ENCODE measurements at places on chromosomes 1 and 21. TPM values are rescaled to one million over a fixed set of nuclear protein-coding genes. Genes with fewer than 3 reads are reported as not detected.

The MCOLN3 gene
- total RNA-seq = 0.75 TPM

DNA sequence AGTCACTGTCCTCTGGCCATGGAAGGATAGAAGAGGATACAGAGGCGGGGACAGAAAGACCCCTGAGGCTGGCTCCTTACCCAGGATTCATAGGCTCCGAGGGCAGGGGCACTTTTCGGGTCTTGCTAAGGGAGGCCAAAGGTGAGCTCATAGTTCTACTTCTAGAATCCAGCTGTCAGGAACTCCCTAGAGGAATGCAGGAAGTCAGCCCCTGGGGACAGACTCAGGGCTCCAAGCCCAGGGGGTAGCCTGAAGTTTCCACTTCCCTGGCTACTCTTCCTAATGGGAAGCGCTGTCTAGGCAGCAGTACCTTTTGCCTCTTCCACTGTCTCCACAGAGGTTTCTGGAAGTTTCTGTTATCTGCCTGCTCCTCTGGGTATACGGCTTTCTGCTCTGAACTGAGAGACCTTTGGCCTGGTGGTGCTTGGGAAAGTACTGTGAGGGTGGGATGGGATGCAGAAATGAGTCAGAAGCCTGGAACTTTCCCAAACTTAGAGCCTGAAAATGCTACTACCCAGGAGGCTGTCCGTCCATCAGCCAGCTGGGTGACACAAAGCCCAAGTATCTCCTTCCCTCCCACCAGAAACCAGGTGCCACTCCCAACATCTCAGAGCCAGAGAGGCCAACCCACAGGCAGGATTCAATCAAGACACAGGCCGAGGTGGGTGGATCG lies 3.6 kb downstream of the UBXN11 start:
- H3K36me3 ChIP-seq = no peaks in the 10 kb centered on the region

GRCh38 chr1:169764919-169765318 lies 29.8 kb downstream of the METTL18 start:
- H3K27ac ChIP-seq = no peak overlapping the region
- H3K4me3 ChIP-seq = no peak overlapping the region
- no peak for DNase-seq
- H3K27me3 ChIP-seq = peaks cover 7% of the 10 kb centered on the region
- no peaks in the 10 kb centered on the region for H3K4me1 ChIP-seq

The PRDM15 gene
- total RNA-seq = 5.8 TPM

DNA sequence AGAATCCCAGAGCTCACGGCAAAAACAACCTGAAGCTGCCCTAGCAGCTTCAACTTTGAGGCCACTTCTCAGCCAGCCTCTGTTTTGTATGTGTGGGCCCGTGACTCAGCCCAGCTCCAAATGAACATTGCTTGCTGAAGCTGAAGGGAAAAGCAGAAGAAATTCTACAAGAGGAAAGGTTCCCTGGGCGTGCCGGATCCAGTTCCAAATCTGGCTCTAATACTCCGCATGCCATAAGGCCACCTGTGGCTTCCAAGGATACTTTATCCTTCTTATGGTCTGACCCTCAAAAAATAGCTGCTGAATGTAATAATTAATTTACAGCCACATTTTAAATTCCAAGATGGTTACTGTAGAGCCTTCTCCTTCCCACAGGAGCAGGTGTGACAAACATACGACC lies 24.3 kb downstream of the TSPAN2 start:
- no peak overlapping the region for H3K4me3 ChIP-seq
- H3K27me3 ChIP-seq = no peaks in the 10 kb centered on the region
- H3K27ac ChIP-seq = peak overlapping the region; percentile 24
- peak; percentile 59 for DNase-seq

GRCh38 chr1:31189696-31190674 lies 49.7 kb downstream of the NKAIN1 start:
- H3K4me3 ChIP-seq = no peak overlapping the region
- no peak overlapping the region for H3K27ac ChIP-seq
- no peaks in the 10 kb centered on the region for H3K4me1 ChIP-seq
- DNase-seq = no peak

The LRRC71 gene
- total RNA-seq = not detected

GRCh38 chr1:28885977-28886730 lies 28.2 kb upstream of the EPB41 start:
- peaks cover 17% of the 10 kb centered on the region for H3K4me1 ChIP-seq
- no peak for DNase-seq
- no peak overlapping the region for H3K27ac ChIP-seq
- H3K36me3 ChIP-seq = no peaks in the 10 kb centered on the region

The FMN2 gene
- 2.4 TPM for total RNA-seq

The SPRR2B gene
- not detected for total RNA-seq

The AMY2B gene
- total RNA-seq = 1.7 TPM

The PI4KB gene
- 67.8 TPM for total RNA-seq

GRCh38 chr1:15120251-15120945 lies 33.1 kb upstream of the TMEM51 start:
- no peaks in the 10 kb centered on the region for H3K36me3 ChIP-seq
- no peak overlapping the region for H3K27ac ChIP-seq
- DNase-seq = no peak

DNA sequence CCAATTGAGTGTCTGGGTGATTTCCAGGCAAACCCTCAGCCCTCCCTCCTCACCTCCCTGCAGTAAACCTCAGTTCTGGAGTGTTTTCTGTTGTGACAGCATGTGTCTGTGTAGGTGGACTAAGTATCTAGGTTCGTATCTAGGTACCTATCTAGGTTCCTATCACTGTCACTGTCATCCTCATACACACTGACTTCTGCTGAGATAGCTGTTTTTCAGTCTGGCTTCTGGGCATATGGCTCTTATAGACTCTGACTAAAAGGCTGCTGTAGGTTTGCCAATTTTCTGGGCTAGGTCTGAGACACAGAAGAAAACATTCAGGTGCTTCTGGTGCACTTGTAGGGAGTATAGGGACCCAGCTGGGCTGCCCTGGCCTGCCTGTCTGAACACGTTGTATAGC lies 8.1 kb upstream of the TRIM67 start:
- peaks cover 3% of the 10 kb centered on the region for H3K27me3 ChIP-seq
- no peaks in the 10 kb centered on the region for H3K36me3 ChIP-seq
- DNase-seq = no peak
- H3K4me3 ChIP-seq = no peak overlapping the region
- no peak overlapping the region for H3K27ac ChIP-seq
- H3K4me1 ChIP-seq = no peaks in the 10 kb centered on the region

GRCh38 chr21:42301371-42302075 lies 13.7 kb downstream of the TFF3 start:
- no peaks in the 10 kb centered on the region for H3K4me1 ChIP-seq
- H3K36me3 ChIP-seq = no peaks in the 10 kb centered on the region
- peaks cover 8% of the 10 kb centered on the region for H3K27me3 ChIP-seq
- H3K4me3 ChIP-seq = no peak overlapping the region
- no peak overlapping the region for H3K27ac ChIP-seq
- no peak for DNase-seq

- no peak overlapping the region for H3K4me3 ChIP-seq
- peaks cover 33% of the 10 kb centered on the region for H3K4me1 ChIP-seq
- H3K36me3 ChIP-seq = no peaks in the 10 kb centered on the region
- no peak for DNase-seq
These were observed 35.9 kb upstream of the RNF19B start for GRCh38 chr1:33000427-33001026.

The TNFSF4 gene
- 3.3 TPM for total RNA-seq

GRCh38 chr1:210239349-210240111 lies 6.9 kb downstream of the SERTAD4 start:
- DNase-seq = peak; percentile 98
- H3K27me3 ChIP-seq = no peaks in the 10 kb centered on the region
- no peak overlapping the region for H3K4me3 ChIP-seq
- peak overlapping the region; percentile 71 for H3K27ac ChIP-seq

DNA sequence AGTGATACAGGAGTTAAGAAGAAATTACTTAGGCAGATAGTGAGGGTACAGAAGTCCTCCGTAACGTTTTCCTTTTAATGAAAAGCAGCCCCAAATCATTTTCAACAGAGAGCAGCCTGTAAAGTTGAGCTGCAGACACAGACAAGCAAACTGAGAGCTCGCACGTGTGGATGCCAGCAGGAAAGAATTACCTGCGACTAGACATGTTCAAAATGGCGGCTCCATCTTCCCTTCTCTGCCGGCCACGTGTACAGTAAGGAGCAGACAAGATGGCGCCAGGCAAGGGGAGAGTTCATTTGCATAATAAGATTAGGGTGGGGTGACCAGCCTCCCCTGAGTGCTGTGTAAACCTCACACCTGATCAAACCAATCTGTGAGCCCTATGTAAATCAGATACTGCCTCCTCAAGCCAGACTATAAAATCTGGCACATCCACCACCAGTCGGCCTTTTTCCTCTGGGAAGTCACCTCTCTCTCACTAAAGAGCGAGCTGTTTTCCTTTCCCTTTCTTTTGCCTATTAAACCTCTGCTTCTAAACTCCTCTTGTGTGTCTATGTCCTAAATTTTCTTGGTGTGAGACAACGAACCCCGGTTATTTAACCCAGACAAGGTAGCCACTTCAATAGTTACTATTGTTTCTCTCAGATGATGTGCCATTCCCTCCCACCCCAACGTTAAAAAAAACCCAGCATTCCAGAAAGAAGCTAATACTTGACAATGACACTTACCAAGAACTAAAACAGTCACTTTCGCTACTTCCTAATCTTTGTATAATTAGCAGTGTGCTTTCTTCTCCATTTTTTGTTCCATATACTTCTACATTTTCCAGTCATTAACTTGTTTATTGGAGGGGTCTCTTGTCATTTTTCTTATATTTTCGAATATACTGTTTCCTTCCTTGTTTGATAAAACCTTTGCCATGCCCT lies 27.4 kb downstream of the DUSP10 start:
- no peak for DNase-seq
- no peaks in the 10 kb centered on the region for H3K36me3 ChIP-seq
- peaks cover 36% of the 10 kb centered on the region for H3K4me1 ChIP-seq
- no peak overlapping the region for H3K27ac ChIP-seq
- no peaks in the 10 kb centered on the region for H3K27me3 ChIP-seq

DNA sequence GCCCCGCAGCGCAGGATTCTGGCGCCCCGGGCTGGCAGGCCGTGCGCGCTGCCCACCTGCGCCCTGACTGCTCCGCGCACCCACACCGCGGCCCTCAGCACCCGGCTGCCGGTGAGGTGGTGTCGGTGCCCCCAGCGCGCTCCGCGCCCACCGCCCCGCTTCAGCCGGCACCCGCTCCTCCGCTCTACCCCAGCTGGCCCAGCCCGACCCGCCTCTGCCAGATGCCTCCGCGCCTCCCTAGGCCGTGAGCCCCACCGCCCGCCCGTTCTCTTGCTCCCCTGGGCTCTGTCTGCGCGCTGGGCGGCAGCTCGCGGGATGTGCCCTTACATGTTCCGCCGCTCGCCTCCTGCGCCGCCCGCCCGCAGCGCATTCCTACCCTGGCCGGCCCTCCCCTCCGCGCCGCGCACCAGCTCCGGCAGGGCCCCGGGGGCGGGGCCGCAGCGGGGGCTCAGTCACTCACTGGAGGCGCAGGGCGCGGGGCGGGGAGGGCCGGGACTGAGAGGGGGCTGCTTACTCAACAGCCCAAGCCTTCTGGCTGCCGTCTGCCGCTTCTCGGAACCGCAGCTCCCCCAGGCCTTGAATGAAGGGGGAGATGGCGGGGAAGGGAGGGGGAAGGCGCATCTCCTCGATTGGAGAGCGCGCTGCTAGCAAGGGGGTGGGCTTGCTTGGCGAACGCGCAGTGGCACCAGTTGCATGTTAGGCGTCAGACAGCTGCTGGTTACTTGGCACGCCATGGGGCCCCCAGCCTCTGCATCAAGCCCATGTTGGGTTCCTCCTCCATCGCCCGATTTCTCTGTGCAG lies at the start of gene PHLDA3:
Gene PHLDA3 (minus strand): TSS at position 345 of the 801 bp plus-strand sequence. CDS start 402 bp downstream, outside the sequence.
- peak; percentile 89 for DNase-seq
- peak within 1 kb of the TSS; percentile 89 for H3K27ac ChIP-seq
- H3K27me3 ChIP-seq = no peaks in the 10 kb centered on the region
- H3K4me1 ChIP-seq = peaks cover 25% of the 10 kb centered on the region

DNA sequence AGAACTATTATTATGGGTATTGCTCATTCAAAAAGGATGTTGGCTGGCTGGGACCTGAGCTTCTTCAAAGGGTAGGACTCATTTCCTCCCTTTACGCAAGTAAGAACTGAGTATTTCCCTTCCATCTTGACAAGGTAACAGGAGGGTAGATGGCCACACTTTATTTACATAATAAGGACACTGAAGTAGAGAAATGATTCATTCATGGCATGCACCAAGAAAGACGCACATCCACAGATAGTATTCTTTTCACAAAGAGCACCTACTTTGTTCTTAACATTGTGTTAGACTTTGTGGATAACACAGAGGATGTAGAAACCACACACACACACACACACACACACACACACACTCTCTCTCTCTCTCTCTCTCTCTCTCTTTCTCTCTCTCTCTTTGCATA lies 82.9 kb downstream of the FAM78B start:
- no peak overlapping the region for H3K27ac ChIP-seq
- no peaks in the 10 kb centered on the region for H3K27me3 ChIP-seq
- no peaks in the 10 kb centered on the region for H3K4me1 ChIP-seq
- DNase-seq = peak; percentile 8
- no peaks in the 10 kb centered on the region for H3K36me3 ChIP-seq

- H3K4me1 ChIP-seq = peaks cover 5% of the 10 kb centered on the region
- H3K27me3 ChIP-seq = peaks cover 8% of the 10 kb centered on the region
- no peak overlapping the region for H3K4me3 ChIP-seq
- no peaks in the 10 kb centered on the region for H3K36me3 ChIP-seq
These were observed 77.1 kb downstream of the CD247 start for GRCh38 chr1:167441222-167441621.

- H3K4me1 ChIP-seq = no peaks in the 10 kb centered on the region
- H3K27ac ChIP-seq = no peak overlapping the region
- no peak overlapping the region for H3K4me3 ChIP-seq
- H3K27me3 ChIP-seq = no peaks in the 10 kb centered on the region
- DNase-seq = no peak
These were observed 52.8 kb downstream of the ARID4B start for GRCh38 chr1:235275223-235275622.

The CACHD1 gene
- total RNA-seq = 28.3 TPM

DNA sequence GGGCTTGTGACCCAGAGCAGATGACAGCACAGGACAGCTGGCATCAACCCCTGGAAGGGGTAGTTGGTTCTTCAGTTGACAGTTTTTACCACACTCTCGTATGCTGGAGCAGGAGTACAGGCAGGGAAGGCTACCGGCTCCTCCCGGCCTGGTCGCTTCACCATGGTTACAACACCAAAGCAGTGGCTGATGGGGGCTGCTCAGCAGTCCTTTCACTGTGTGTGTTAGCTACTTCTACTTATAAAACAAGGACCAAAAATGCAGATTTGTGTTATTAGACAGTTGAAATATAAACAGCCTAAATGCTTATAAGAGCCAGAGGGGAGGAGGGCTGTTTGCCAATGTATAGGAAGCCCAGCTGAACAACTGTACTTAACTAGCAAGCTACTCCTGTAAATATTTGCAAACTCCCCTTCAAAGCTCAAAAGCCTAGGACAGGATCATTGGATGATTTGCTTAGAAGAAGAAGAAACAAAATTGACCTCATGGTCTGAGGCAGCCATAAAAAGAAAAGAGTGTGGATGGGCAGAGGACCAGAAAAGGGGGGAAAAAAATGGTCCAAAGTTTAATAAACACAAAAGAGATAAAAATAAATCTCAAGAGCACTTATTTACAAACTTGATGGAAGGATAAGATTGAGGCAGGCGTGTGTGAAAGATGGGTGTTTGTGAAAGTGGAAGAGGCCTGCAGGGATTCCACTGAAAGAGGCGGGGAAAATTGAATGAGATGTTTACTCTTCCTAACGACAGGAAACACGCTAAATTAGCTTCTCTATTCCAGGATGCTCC lies 57.1 kb downstream of the TGFB2 start:
- DNase-seq = peak; percentile 20
- peaks cover 14% of the 10 kb centered on the region for H3K4me1 ChIP-seq
- peaks cover 20% of the 10 kb centered on the region for H3K36me3 ChIP-seq
- no peak overlapping the region for H3K27ac ChIP-seq
- no peaks in the 10 kb centered on the region for H3K27me3 ChIP-seq
- H3K4me3 ChIP-seq = no peak overlapping the region
